ENCODE measurements at places on chromosomes 6 and 20.

DNA sequence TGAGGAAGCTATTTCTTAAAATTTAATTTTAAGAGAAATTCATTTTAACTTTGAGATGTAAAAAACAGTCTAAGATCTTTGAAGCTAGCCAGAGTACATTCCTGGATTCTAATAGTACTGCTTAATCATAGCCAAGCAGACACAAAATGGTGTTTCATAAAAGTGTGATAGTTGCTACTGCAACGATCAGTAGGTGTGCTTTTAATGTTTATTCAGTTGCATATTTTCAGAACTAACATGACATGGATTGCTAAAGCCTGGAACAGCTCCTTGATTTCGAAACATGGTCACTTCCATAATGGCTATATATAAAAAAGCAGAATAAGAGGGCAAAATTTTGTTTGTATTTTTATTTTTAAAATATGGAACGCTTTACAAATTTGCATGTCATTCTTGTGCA is 35.5 kb downstream of the SESN1 start:
- DNase-seq, result no peak

DNA sequence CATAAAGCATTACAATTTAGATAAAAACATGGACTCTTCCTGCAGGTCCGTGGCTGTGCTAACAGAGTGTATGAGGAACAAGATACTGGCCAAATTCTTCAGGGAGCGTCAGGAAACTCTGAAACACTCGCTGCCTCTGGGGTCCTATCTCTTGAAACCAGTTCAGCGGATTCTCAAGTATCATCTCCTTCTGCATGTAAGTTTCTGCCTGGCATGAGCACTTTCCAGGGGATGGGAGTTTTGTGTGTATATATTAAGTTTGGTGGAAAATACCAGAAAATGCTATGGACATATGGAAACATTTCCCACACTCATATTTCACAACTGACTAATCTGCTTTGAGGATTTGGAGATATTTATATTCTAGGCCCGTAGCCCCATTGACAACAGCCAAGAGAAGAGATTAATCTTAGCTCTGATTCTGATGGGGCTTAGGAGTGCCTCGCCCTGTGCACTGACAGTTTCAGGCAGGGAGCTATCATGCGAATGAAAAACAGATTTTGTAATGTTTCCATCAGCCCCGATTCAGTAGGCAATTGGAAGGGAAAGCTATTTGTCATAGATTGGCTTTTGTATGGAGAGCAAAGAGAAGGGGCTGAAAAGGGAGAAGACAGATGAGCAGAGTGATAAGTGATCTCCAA is 64.7 kb upstream of the MTHFD1L start:
- no peak for DNase-seq

- no peak for DNase-seq
Observed at GRCh38 chr6:130417951-130418350, 52.1 kb downstream of the TMEM200A start.

DNA sequence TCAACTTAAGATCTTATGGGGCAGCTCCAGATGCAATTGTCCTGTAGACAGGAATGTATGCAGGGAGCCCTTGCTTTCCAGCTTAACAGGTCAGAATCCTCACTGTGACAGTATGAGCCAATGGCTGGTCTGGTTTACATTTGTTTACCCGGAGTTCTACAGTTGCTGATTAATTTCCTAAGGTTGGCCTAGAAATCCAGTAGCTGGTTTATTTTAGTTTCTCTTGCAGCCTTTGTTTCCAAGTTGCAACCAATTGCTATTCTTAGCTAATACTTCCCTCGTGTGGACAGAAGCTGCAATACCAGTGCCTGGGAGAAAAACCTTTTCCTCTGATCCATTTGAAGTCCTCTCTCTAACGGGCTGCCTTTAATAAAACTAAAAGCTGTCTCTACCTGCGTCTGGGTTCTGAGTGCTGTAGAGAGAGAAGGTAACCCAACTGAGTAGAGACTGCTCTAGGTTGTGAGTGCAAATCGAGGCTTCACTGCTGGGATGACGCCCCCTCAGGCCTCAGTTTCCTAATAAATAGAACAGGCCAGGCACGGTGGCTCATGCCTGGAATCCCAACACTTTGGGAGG is 45.9 kb downstream of the ZNF217 start:
- peak; percentile 47 for DNase-seq

DNA sequence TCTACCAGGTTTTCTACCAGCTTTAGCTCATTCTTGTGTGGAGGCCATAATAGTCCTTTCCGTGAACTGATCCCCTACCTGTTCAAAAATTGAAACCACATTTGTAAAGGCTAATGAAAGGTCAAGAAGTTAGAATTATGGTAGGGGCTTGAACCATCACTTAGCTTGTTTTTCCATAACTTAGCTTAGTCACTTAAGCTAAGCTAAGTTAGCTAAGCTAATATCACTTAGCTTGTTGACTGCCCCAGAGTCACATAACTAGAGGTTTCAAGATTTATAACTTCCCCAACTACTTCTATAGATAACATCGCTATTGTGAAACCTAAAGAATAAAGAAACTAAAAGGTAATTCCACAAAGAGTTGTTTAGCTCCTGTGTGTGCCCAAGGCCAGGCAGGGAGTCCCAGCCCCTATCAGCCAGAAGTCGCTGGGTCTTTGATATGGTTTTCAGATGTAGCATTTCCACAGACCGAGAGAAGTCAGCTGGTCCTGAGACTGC is 131.8 kb downstream of the VEGFA start:
- no peak for DNase-seq

DNA sequence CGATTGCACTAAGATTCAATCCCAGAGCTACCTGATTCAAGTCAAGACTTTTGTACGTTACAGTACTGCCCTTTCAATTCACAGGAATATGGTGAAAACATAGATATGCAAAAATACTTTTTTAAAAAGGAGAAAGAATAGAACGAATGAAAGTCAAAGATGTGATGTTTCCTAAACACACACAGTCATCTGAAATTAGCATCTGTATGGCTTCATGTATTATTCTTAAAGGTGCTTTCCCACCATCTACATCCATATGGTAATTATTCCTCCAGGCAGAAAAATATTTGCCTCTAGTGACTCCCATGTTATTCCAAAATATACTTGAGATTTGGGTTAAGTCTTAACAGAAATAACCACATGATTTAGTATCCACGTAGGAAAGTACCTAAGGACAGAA is 115.5 kb upstream of the LAMP5 start:
- DNase-seq, result no peak

- no peak for DNase-seq
Observed at GRCh38 chr6:115720900-115721299, 339.8 kb downstream of the FRK start.

DNA sequence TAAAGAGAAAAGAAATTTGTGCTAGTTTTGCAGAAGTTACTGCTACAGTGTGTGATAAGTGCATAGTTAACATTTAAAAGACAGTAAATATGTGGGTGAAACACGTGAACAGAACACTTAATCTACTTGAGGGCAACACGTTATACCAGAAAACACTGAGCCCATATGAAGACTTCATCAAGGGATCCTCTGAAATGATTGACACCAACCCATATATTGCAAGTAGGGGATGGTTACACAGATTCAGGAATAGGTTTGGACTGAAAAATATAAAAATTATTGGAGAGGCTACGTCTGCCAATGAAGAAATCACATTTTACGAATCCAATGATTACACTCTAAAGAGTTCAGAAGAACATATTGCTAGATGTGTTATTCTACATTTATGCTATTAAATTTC is 185.6 kb downstream of the GPX5 start:
- no peak for DNase-seq

Measured in CD4-positive, alpha-beta T cell treated with Interleukin-21 for 1 hour (primary cell).